ENCODE measurements at places on chromosomes 5 and 9. TPM values are rescaled to one million over a fixed set of nuclear protein-coding genes. Genes with fewer than 3 reads are reported as not detected.

Gene RNF180
- total RNA-seq = 6.2 TPM

Gene ALDH7A1
- total RNA-seq = 37.8 TPM

Gene ZNF883
- total RNA-seq = 0.69 TPM

Gene STPG3
- not detected for total RNA-seq

Gene PTGDS
- total RNA-seq = not detected

Gene NTMT1
- 22.2 TPM for total RNA-seq

Gene SLC23A1
- not detected for total RNA-seq

Gene WASHC1
- total RNA-seq = 5.1 TPM

Gene DMAC1
- 8.7 TPM for total RNA-seq

Gene CTNND2
- under 0.01 TPM for total RNA-seq

Gene SAXO1
- total RNA-seq = under 0.01 TPM

Gene FAM151B
- total RNA-seq = 5.2 TPM

Gene HNRNPK
- 491 TPM for total RNA-seq

Gene TMEM8B
- total RNA-seq = 1.7 TPM

Gene PCDHAC2
- total RNA-seq = under 0.01 TPM

Gene PIP5KL1
- total RNA-seq = 0.33 TPM

Gene SPINK1
- total RNA-seq = not detected

Gene WNT8A
- not detected for total RNA-seq

Gene FAM240B
- total RNA-seq = not detected

Gene KIAA0825
- 1.7 TPM for total RNA-seq

Gene STOM
- total RNA-seq = 245 TPM

Gene CTXN3
- not detected for total RNA-seq

Gene SLC34A1
- total RNA-seq = 0.15 TPM

Gene KLF4
- total RNA-seq = 2.5 TPM

Gene MAMDC4
- 0.73 TPM for total RNA-seq

Gene GARIN3
- total RNA-seq = not detected

Gene ATP6V1G1
- total RNA-seq = 253 TPM

Gene PCDHB14
- not detected for total RNA-seq

Gene PCDHGA10
- 4.6 TPM for total RNA-seq

Gene ZNF608
- total RNA-seq = 48.3 TPM

Gene GADD45G
- total RNA-seq = 0.36 TPM

Gene MLANA
- 969 TPM for total RNA-seq

Gene C5orf22
- 73.6 TPM for total RNA-seq

Gene ANKS6
- 20.7 TPM for total RNA-seq

Gene SNCB
- 0.67 TPM for total RNA-seq

Gene PAEP
- total RNA-seq = 4.9 TPM

Gene OCLN
- total RNA-seq = 0.62 TPM

Gene ADAMTS13
- 1.4 TPM for total RNA-seq

Gene PCDHGB2
- total RNA-seq = 0.46 TPM

Gene SUB1
- 212 TPM for total RNA-seq

Gene HABP4
- 10.0 TPM for total RNA-seq

Gene JAKMIP2
- total RNA-seq = 1.9 TPM

Data from melanocyte of skin (primary cell).